Activated CD8-positive, alpha-beta memory T cell treated with anti-CD3 and anti-CD28 coated beads for 1 hour (primary cell): ENCODE measurements at places on chromosomes 3 and 15.

DNA sequence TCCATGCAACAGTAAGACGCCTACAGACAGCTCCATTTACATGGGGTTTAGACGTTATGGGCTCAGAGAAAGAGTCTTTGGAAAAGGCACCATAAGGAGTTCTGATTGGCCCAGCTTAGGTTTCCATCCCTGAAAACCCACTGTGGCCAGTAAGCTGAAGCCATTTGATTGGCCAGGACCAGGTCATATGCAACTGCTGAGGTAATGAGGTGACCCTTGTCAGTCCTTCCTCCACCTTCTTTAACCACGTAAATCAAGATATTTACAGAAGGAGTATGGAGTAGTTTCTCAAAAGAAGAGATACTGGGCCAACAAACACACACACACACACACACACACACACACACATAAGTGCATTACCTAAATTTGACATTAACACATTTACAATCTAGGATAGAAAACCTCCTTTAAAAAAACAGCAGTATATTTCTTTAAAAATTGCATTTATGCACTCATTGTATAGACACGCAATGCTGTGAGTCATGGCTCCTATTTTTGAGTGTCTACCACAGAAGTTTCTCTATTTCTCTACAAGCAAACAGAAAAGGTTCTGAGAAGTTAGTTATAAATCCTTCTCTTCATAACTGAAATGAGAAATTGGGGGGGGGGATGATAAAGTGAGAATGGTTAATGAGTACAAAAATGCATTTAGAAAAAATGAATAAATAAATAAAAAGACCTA, 16.3 kb upstream of the MB21D2 start:
- no peak for DNase-seq

- DNase-seq, result no peak
These were observed 157.4 kb downstream of the SSR3 start for GRCh38 chr3:156397534-156397933.

- DNase-seq, result no peak
These were observed 36.5 kb downstream of the KLF15 start for GRCh38 chr3:126320517-126321293.

DNA sequence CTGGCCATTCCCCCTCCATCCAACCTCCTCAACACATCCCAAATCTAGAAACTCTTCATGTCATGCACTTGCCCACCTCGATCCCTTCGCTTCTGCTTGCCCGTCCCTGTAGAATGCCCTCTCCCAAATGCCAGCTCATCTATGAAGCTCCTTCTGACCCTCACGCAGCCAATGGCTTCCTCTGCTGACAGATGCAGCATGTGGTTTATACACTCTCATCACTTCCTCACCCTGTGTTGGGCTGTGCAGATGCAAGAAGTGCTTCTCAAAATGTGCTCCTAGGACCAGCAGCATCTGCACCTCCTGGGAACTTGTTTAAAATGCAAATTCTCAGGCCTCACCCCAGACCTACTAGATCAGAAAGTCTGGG, 51.7 kb downstream of the SEMA5B start:
- DNase-seq, result no peak

DNA sequence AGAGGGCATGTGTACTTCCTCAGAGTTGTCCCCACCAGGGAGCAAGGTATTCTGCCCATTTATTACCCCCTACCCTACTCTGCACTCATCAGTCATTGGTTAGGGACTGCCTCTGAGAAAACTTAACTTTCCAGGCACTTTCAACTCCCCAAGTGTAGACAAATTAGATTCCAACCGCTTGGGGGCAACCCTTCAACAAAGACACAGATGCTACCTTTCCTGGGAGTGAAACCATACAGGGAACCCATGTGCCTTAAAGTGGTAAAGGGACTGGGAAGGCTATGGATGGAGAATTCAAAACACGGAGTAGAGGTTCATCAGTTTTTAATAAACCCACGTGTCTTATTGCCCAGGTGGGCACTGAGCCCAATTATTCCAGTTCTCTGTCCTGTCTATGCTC, 19.4 kb upstream of the UBE2E2 start:
- DNase-seq, result no peak

DNA sequence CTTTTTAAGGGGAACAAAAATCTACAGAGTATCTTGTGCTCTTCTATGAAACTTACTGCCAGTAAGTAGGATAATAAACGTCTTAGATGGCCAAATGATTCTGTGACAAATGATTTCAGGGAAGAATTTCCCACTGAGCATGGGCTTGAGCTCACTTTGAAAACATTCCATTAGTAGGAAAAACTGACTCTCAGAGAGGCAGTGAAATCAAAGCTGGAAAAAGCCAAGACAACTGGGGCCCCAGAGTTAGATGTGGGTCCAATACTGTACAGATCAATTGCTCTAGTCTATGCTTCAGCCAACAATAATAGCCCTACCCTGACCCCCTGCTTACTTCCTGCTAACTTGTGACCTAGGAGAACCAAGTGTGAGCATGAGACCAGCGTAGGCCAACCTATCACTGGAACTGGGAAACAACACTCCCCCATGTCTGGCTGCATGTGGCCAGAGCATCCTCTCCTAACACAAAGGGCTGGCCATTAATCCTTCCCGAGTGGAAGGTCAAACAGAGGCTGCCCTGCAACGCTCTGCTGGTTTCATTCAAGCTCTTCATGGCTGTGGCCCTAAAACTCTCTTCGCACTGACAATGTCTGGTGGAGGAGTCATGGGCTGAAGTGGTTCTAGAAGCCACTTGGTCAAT, 68.8 kb downstream of the FOXB1 start:
- no peak for DNase-seq

GRCh38 chr3:20573175-20573574, 387.2 kb upstream of the SGO1 start:
- no peak for DNase-seq

DNA sequence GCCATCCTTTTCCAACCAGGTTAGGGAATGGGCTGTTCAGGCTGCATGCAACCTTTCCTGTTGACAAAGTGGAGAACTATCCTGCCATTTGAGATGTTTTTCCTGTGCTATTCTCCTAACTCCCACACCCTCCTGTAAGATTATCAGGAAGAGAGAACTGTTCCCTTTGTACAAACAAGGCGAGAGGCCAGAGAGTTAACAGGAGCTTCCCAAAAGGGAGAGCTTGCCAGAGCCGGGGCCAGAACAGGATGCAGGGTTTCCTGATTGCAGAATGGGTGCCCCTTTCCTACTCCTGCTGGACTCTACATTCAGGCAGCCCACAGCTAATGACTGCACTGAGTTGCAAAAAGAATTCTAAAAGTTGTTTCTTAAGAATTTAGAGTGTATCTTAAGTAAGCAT, 17.1 kb downstream of the PML start:
- DNase-seq, result no peak

- DNase-seq, result no peak
These were observed 75.0 kb upstream of the CNTN6 start for GRCh38 chr3:1017870-1018269.

DNA sequence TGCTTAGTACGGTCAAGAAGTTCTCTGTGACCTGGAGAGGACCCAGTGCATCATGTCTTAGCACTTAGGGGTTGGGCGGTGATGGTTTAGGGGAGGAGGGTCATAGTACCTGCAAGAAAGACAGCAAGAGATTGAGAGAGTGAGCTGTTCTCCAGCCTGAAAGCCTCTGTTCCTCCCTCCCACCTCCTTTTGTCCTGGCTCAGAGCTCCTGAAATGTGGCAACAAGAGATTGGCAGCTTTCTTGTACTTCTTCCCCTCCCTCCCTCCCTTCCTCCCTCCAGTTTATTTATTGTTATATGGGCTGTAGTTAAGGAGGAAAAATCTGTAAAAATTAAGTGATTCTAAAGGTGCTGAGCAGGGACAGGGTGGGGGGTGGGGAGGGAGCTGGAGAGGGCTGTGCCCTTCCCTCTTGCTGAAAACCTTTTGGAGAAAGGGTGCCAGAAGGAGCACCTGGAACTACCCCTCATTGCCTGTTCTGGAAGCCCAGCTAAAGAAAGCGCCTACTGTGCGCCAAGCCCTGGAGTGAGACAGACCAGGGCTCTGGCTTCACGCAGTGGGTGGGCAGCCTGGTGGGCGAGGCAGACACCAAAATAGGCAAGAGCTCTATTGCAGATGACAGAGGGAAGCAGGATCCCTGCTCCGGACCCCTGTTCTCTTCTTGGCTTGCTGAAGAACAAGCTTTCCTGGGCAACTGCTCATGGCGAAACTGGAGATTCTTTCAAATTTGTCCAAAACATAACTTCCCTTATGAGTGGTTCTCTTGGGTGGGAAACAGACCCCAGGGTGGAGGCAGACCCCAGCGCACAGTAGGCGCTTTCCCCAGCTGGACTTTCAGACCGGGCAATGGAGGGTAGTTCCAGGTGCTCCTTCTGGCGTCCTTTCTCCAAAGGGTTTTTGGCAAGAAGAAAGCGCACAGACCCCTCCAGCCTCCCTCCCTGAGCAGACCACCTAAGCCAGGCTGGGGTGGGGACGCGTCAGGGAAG, 35.6 kb downstream of the LINGO1 start:
- DNase-seq, result no peak

DNA sequence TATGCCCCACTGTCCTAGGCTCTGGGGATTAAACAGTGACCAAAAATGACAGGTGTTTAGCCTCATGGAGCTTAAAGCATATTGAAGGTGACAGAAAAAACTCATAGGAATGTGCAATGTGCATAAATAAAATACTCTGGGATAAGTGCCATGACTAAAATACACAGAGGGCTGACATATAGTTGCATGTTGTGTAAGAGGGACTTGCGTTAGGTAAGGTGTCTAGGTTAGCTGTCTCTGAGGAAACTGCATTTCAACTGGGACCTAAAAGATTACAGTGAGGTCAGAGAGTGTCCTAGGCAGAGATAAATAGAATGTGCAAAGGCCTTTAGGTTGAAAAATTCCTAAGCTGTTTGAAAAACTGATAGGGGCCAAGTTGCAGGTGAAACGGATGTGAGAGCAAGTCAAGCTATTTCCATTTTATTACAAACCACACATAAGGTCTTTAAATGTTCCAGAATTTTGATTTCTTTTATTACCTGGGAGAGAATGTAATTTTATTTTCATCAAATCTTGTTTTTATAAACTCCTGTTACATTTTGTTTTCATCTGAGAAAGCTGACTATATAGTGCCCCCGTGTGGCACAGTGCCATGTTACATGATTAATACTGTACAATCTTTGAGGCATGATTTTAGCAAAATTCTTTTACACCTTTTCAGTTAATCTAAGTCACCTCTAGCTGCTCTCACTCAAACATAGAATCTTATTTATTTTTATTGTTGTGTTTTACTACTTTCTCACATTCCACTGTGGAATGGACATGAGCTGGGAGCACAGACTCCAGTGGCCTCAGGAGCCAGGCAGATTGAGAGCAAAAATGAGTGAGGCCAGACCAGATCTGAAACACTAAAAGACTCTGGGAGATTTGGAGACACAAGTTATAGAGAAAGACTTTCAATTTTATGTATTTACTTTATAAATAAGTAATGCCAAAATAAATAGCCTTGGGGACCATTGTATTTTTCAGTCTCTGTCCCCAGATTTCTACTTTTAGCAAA, 259.6 kb upstream of the ZNF717 start:
- DNase-seq, result no peak

GRCh38 chr15:41561777-41562145, 2.7 kb downstream of the TYRO3 start:
- DNase-seq, result no peak

GRCh38 chr15:47412136-47412535, 305.2 kb upstream of the SEMA6D start:
- DNase-seq, result no peak

GRCh38 chr3:183328823-183329222, 75.8 kb downstream of the B3GNT5 start:
- DNase-seq, result no peak

DNA sequence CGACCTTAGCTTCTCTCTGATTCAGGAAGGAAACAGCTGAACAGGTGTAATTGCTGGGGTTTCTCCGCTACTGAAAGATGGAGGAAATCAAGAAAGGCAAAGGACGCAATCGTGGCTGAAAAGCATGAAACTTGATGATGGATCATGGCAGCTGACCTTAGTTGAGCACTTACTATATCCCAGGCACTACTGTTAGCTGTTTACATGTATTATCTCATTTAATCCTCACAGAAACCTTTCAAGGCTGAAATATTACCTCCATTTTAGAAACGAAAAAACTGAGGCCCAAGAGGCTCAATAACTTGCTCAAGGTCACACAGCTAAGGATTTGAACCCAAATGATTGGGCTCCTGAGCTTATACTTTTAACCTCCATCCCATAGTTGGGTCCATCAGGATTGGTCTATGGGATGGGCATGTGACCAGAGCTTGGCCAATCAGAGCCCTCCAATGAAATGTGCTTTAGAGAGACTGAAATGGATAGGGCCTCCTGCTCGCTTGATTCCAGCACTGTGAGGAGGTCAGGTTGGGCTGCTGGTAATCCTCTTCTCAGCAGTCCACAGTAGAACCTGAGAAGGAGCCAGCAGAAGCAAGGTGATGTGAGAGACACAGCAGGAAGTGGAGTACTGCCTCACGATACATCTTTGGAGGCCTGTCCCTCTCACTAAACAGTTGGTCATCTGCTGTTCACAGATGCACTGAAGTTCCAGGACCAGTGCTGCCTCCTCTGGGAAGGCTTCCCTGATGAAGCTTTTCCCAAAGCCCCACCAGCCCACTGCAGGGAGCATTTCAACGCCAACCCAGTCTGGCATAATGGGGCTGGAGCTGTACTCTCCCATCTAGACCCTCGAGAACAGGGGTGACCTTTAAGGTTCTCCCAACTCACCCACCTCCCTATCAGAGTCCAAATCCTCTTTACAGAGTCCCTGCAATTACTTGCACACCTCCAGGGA, 10.4 kb downstream of the CLN6 start:
- DNase-seq, result no peak

GRCh38 chr15:98621021-98621420, 27.3 kb upstream of the IGF1R start:
- no peak for DNase-seq

- no peak for DNase-seq
These were observed 711.6 kb downstream of the MECOM start for GRCh38 chr3:168951884-168952283.

- no peak for DNase-seq
These were observed 70.3 kb downstream of the SENP2 start for GRCh38 chr3:185656321-185656840.

DNA sequence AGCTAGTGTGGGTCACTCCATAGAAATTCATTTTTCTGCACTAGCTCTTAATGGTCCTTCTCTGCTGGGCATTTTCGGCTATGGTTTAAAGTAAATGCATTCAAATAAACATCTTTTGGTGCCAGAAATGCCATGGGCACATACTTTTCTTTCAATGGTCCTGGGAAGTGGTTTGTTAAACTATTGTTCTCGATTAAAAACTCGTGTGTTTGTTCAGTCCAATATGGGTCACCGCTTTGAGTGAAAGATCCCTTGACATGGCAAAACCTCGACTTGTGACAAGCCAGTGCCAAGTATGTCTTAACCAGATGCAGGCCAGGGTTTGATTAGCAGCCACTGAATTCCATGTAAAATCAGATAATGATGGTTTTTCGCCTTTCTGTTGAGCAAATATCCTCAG, 331.9 kb upstream of the WNT5A start:
- DNase-seq, result no peak

GRCh38 chr15:34297059-34297458, 40.5 kb downstream of the SLC12A6 start:
- DNase-seq, result no peak
